ENCODE measurements at places on chromosomes 5 and 9.
A peak's percentile ranks its signal among the peaks of the same experiment; 100 is the strongest.

GRCh38 chr9:131673531-131673930 is 66.3 kb downstream of the RAPGEF1 start:
- DNase-seq: no peak

- no peak for DNase-seq
These were observed 521.0 kb upstream of the CCNG1 start for GRCh38 chr5:162916368-162916767.

- no peak for DNase-seq
These were observed 7.8 kb downstream of the RAI14 start for GRCh38 chr5:34663771-34664496.

DNA sequence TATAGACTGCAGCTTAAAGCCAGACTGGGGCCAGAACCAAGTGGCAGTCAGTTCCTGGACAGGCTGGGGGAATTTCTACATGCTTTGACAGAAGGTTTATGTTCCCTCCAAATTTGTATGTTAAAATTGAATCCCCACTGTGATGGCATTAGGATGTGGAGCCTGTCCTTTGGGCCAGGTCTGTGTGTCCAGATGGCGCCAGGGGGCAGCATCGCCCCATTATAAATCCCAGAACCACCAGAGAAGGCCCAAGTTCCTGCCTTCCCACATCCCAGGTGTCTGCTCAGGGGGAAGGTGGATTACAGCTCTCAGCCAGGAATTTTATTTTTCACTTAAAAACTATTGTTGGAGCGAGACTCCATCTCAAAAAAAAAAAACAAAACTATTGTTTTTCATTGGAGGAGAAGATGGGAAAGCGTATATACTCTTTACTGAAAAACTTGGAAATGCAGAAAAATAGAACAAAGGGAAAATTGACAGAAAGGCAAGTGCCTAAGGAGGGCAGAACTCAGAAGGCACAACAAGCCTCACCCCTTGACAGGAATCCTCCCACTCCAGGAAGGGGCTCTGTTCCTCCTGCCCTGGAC is 5.0 kb downstream of the IL3 start:
- DNase-seq: peak; percentile 44

GRCh38 chr5:164809821-164810220 is 1304.4 kb downstream of the MAT2B start:
- no peak for DNase-seq

DNA sequence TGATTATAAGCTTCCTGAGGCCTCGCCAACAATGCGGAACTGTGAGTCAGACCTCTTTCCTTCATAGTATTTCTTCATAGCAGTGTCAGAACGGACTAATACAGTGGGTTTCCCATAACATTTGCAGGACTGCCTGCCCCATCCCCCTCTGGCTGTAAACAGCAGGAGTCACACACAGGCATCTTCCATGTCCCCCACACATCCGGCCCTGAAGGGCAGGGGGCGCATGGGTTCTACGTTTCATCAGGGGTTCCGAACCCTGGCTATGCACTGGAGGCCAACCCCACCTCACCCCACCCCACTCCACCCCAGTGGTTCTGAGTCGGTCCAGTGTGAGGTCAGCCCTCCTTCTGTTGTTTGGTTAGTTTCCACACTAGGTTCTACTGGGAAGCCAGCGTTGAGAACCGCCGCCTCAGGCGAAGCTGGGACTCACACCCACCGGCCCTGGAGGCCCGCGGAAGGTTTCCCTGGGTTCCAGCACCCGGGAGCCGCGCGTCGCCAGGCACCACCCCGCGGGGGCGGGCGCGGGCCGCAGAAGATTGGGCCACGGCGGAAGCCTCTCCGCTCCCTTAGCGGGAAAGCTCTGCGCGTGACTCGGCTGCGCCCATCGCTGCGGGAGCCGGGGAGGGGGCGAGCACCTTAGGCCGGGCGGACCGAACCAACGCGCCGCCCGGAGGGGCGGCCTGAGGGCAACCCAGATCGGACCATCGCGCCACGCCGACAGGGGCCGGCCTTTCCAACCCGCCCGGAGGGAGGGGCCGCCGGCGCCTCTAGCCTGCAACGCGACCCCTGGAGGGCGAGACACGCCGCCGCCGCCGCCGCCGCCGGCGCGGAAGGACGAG is at the start of gene RUSC2:
TSS of gene RUSC2 (plus strand) at position 799 of the 842 bp plus-strand sequence. CDS start 56,411 bp downstream, outside the sequence.
- DNase-seq: peak; percentile 25

GRCh38 chr5:75042522-75042921 is 9.8 kb downstream of the GCNT4 start:
- DNase-seq: no peak

DNA sequence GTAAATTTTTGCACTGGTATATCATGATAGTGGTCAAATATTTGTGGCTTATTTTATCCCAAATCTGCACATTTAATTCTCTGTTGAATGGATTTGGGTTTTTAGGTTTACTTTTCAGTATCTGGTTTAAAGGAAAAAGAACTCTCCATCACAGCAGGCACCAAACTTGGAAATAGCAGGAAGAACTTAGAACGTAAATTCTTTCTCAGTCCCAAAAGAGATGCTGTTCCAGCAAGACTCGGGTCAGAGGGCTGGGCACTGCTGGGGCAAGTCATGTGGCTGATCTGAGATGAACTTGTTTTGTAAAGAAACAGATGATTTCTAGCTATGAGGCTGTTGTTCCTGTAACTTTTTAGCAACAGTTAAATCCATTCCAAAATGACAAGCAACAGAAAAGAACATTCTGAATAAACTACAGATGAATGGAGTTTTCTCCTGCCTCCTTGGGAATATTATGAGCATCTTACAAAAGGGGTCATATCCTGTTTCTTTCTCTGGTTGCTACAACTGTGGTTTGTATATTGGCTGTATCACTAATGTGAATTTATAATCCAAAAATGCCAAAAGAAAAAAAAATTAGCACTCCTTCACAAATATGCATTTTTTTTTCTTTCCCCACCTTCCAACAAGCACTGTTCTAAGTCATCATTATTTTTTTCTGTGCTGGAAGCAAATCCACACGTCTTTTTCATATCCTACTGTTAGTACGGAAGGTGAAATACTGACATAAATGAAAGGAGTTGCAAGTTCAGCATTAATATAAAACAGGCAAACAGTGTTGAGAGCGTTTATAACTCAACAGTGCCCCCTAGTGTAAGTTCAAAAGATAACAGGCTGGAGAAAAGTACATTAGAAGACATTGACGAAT is 31.1 kb downstream of the OR2K2 start:
- no peak for DNase-seq

DNA sequence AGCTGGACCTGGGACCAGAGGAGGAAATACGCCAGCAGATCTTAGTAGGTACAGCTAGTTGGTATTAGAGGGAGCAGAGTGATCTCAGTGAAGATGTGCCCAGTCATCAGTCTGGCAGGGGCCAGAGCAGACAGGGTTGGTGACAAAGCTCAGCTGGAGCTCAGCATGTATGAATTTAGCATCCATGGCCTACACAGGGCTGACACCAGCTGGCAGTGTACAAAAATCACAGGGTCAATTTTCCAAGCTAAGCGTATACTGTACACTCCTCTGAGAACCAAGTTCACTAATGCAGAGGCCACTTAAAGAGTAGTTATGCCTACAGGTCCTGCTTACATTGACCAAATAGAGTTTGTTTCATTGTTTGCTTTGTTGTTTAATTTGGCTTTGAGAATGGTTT is 146.6 kb downstream of the SLC24A2 start:
- no peak for DNase-seq

DNA sequence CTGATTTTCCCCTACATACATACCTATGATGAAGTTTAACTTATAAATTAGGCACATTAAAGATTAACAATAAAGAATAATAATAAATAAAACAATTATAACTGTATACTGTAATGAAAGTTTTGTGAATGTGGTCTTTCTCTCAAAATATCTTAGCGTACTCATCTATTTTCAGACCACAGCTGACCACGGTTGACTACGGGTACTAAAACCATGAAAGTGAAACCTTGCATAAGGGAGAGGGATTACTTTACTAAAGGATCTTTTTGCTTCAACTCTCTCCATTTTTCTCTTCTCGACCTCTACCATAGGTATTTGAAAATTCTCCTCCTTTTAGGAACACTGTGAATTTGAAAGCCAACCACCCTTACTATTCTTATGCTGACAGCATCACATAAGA is 475.5 kb downstream of the CETN3 start:
- no peak for DNase-seq

GRCh38 chr5:132733499-132734148 is 3.7 kb downstream of the KIF3A start:
- DNase-seq: no peak

GRCh38 chr5:64619609-64620008 is 70.7 kb upstream of the SHISAL2B start:
- no peak for DNase-seq

- no peak for DNase-seq
These were observed 40.4 kb downstream of the SAR1B start for GRCh38 chr5:134592141-134592746.

- no peak for DNase-seq
These were observed 7.3 kb upstream of the SPATA24 start for GRCh38 chr5:139410993-139411828.

DNA sequence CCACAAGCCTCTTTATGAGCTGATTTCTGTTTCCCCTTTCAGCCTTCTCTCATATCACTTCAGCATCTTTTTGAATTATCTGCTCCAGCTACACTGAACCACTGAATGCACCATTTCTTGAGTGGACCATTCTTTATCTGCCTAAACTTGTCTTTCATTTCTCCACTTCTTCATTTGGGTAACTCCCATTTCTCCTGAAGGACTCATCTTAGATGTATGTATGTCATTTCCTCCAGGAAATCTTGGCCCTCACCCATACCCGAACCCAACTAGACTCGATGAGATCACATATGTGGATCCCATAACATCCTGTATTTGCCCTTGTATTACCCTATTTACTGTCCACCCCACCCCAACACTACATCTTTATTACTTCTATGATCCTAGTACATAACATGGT is 249.8 kb downstream of the KIF4B start:
- no peak for DNase-seq

DNA sequence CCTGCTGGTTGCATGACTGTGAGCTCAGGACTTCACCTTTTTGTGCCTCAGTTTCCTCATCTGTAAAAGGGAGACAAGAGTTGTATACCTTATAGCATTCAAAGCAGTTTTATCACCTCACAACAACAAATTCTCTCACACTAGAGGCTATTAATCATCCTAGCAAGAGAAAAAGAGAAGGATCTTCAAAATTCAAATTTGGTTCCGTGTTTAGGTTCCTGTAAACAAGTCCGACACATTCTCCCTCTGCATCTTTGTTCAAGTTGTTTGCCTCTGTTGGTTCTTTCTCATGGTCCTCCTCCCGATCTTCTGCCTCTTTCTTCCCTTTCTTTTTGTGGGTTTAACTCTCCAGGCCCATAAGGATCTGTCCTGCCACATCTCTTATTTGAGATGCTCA is 218.0 kb downstream of the PIK3R1 start:
- no peak for DNase-seq

- DNase-seq: no peak
These were observed 4.1 kb downstream of the FAM78A start for GRCh38 chr9:131272212-131272611.

- DNase-seq: no peak
These were observed 11.0 kb downstream of the CCDC152 start for GRCh38 chr5:42767491-42768105.

DNA sequence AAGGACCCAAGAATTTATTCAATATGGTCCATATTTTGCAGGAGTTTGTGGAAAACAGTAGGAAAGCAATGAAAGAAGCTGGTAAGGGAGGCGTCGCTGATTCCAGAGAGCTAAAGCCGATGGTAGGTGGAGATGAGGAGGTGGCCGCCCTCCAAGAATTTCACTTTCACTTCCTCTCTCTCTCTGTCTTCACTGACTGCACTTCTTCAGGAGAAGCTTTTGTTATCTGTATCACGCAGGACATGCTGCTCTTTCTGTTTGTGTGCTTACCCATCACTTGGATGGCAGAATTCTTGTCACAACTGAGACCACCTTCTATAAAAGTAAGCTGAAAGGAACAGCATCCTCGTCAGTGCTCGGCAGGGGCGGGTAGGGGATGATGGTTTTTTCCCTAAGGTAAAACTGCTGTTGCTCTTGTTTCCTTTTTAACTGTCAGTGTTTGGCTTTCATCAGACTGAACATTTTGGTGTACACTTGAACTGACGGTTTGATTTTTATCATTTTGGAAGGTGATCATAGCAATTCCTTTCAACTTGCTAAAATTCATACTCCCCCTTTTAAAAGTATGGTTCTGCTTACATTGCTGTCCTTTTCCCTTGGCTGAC is 62.4 kb upstream of the FSD1L start:
- peak; percentile 3 for DNase-seq

GRCh38 chr9:35769763-35770162 is 15.7 kb upstream of the MSMP start:
- DNase-seq: no peak

- DNase-seq: no peak
These were observed 440.9 kb downstream of the DIRAS2 start for GRCh38 chr9:90201766-90202165.

GRCh38 chr5:10248378-10249260 is 1.1 kb downstream of the ATPSCKMT start:
- no peak for DNase-seq

- DNase-seq: no peak
These were observed at the start of gene CCDC192 for GRCh38 chr5:127702926-127703561. CCDC192 (plus strand) TSS chr5:127703391; CDS start chr5:127703446, 55 bp downstream.
